ENCODE measurements at places on chromosomes 7 and 10.

DNA sequence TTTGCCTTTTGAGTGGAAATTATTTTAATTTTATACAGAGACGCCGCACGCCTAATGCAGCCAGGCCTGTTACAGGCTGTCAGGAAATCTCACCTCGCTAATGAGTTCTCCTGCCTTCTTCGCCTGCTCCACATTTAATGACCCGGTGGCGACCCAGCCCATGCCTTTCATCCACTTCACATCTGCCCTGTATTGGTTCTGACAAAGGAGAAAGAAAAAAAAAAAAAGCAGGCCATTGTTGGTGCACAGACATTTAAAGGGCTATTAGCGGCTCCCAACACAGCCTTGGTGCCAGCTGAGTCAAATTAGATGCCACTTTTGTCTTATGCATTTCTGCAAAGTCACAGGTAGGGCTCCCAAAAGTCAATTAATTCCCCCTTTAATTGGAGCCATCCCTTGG, 43.3 kb downstream of the NRAP start:
- no peak for DNase-seq

- DNase-seq, result no peak
Observed at GRCh38 chr7:80036107-80036506, 98.5 kb upstream of the GNAI1 start.

GRCh38 chr7:36390199-36391090, 783 bp downstream of the ANLN start:
- DNase-seq, result peak; percentile 89

- no peak for DNase-seq
Observed at GRCh38 chr10:113965077-113965476, 78.6 kb upstream of the ADRB1 start.

DNA sequence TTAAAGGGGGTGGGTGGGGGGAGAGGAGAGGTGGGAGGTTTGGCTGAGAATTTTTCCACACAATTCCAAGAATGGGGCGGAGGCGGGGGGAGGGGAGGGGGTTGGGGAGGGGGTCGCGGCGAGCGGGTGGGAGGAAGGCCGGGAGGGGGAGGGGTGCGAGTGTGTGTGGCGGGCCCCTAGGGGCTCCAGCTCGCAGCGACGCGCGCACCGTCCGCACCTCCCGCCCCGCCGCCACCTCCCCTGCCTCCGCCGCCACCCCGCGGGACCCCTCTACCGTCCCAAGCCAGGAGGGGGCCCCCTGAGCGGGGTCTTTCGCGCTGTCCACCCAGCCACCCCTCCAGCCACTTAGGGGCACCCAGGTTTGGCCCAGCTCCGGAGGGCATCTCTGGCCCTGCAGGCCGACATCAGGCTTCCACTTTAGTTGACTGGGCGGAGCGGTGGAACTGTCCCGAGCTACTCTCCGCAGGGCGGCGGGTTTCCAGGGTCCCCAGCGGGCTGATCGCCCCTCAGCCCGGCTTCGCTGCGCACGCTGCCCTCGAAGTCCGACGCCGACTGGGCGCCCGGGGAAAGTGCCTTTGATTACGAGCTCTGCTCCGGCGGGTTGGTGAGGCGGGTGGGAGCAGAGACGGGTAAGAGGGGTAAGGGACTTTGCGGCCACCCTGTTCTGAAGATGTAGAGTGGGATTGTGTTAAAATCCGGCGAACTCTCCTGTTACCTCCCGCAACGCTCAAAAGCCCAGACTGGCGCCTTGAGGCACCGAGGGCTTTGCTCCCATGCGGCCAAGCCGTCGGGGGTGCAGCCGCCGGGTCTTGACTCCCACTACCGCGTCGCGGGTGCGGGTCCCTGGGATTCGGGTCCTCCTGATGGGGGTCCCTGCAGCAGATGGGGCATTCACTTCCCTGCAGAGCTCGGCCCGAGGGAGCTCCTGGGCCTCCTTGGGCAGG, 1.8 kb upstream of the VAX1 start:
- no peak for DNase-seq

Data from fibroblast of villous mesenchyme (primary cell).